ENCODE measurements at places on chromosomes 13 and 19. TPM values are rescaled to one million over a fixed set of nuclear protein-coding genes. Genes with fewer than 3 reads are reported as not detected.

Gene IGFL2
- 0.44 TPM for polyA plus RNA-seq

Gene CRX
- not detected for polyA plus RNA-seq

Gene KLK3
- not detected for polyA plus RNA-seq

Gene PSG6
- not detected for polyA plus RNA-seq

Gene ZNF433
- polyA plus RNA-seq, result 4.6 TPM

Gene B3GNT8
- 3.1 TPM for polyA plus RNA-seq

Gene ZNF57
- polyA plus RNA-seq, result 3.2 TPM

Gene GGACT
- 3.6 TPM for polyA plus RNA-seq

Gene RPL18A
- polyA plus RNA-seq, result 2,715 TPM

Gene ZNF536
- polyA plus RNA-seq, result 2.0 TPM

Gene PRKCG
- 0.43 TPM for polyA plus RNA-seq

Gene SSC5D
- 13.3 TPM for polyA plus RNA-seq

Gene HSH2D
- 0.40 TPM for polyA plus RNA-seq

Gene UBE2L5
- polyA plus RNA-seq, result 0.28 TPM

Gene RASIP1
- polyA plus RNA-seq, result 32.8 TPM

Gene PSG7
- not detected for polyA plus RNA-seq

Gene ELSPBP1
- not detected for polyA plus RNA-seq

Gene RUBCNL
- polyA plus RNA-seq, result 2.8 TPM

Gene SLC8A2
- polyA plus RNA-seq, result 0.23 TPM

Gene MTIF3
- polyA plus RNA-seq, result 56.0 TPM

Gene ATP4A
- polyA plus RNA-seq, result not detected

Gene CYP2A7
- polyA plus RNA-seq, result not detected

Gene LMTK3
- 0.09 TPM for polyA plus RNA-seq

Gene SLITRK6
- polyA plus RNA-seq, result 4.4 TPM

Gene STAP2
- 5.9 TPM for polyA plus RNA-seq

Gene DMPK
- polyA plus RNA-seq, result 399 TPM

Gene PGLYRP1
- polyA plus RNA-seq, result 0.83 TPM

Gene ERICH6B
- polyA plus RNA-seq, result 1.3 TPM

Gene FRY
- polyA plus RNA-seq, result 65.2 TPM

Gene ZNF177
- polyA plus RNA-seq, result 6.0 TPM

Gene KLHL1
- not detected for polyA plus RNA-seq

Gene TMEM255B
- 7.8 TPM for polyA plus RNA-seq

All from hindlimb muscle (tissue), 1 donor.